ENCODE measurements at places on chromosomes 11 and 22.

- no peak for DNase-seq
- H3K36me3 ChIP-seq: no peaks in the 10 kb centered on the region
- H3K4me1 ChIP-seq: peaks cover 7% of the 10 kb centered on the region
- no peak overlapping the region for H3K27ac ChIP-seq
- H3K4me3 ChIP-seq: no peak overlapping the region
- peaks cover 31% of the 10 kb centered on the region for H3K27me3 ChIP-seq
Measured at GRCh38 chr11:130162733-130163132, 3.2 kb downstream of the ST14 start.

- H3K4me3 ChIP-seq: no peak overlapping the region
- DNase-seq: no peak
- H3K36me3 ChIP-seq: no peaks in the 10 kb centered on the region
- H3K27me3 ChIP-seq: peaks cover 2% of the 10 kb centered on the region
- H3K27ac ChIP-seq: no peak overlapping the region
Measured at GRCh38 chr11:2549876-2550605, 105.2 kb downstream of the KCNQ1 start.

DNA sequence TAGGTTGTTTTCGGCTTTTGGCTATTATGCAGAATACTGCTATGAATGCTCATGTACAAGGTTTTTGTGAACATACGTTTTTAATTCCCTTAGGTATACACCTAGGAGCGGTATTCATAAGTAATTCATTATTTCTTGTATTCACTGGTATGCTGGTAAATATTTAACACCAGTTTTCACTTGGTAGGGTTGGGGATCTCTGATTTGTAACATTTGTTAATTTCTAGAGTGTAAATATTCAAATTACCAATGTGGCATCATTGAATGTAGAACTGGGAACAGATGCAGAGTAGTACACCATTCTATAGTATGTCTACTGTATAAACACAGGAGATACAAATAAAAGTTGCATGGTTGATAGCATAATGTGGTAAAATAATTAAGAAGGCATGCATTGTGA, 16.3 kb downstream of the GVQW3 start:
- no peaks in the 10 kb centered on the region for H3K4me1 ChIP-seq
- no peak overlapping the region for H3K27ac ChIP-seq
- no peaks in the 10 kb centered on the region for H3K36me3 ChIP-seq
- no peak overlapping the region for H3K4me3 ChIP-seq
- DNase-seq: no peak
- no peaks in the 10 kb centered on the region for H3K27me3 ChIP-seq

GRCh38 chr11:73240190-73240781, 22.2 kb downstream of the P2RY2 start:
- H3K4me3 ChIP-seq: no peak overlapping the region
- H3K27ac ChIP-seq: no peak overlapping the region
- DNase-seq: no peak

- DNase-seq: no peak
- no peaks in the 10 kb centered on the region for H3K27me3 ChIP-seq
- H3K27ac ChIP-seq: no peak overlapping the region
- no peaks in the 10 kb centered on the region for H3K4me1 ChIP-seq
- no peaks in the 10 kb centered on the region for H3K36me3 ChIP-seq
Measured at GRCh38 chr11:91174193-91174592, 951.3 kb upstream of the CHORDC1 start.

DNA sequence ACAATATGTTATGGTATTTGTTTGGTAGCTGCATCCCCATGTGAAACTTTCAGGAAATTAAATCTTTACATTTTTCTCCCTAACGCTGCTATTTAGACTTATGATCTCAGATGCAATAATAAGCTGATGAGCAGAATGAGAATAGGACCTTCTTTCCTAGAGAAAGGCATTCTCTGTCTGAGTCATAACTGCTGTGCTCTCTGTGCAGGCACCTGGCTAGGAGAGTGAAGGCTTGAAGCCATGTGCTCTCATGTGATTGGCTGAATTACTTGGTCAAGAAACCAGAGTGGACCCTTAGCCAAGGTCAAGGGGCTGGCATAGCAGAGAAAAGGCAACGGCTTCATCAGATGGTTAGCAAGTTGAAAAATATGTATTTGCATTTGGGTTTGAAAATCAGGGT, 185.0 kb downstream of the ADAMTS15 start:
- no peak overlapping the region for H3K4me3 ChIP-seq
- H3K27me3 ChIP-seq: no peaks in the 10 kb centered on the region
- no peak overlapping the region for H3K27ac ChIP-seq
- H3K36me3 ChIP-seq: no peaks in the 10 kb centered on the region

GRCh38 chr22:46386312-46386711, 50.8 kb downstream of the TRMU start:
- H3K4me1 ChIP-seq: peaks cover 14% of the 10 kb centered on the region
- no peaks in the 10 kb centered on the region for H3K27me3 ChIP-seq
- DNase-seq: peak; percentile 32
- H3K36me3 ChIP-seq: peaks cover 17% of the 10 kb centered on the region
- no peak overlapping the region for H3K4me3 ChIP-seq

GRCh38 chr11:46134540-46134939, 13.3 kb upstream of the PHF21A start:
- no peak overlapping the region for H3K27ac ChIP-seq
- H3K4me1 ChIP-seq: no peaks in the 10 kb centered on the region
- no peak for DNase-seq
- H3K4me3 ChIP-seq: no peak overlapping the region
- H3K27me3 ChIP-seq: no peaks in the 10 kb centered on the region

- H3K27ac ChIP-seq: peak overlapping the region; percentile 98
- DNase-seq: peak; percentile 58
- no peaks in the 10 kb centered on the region for H3K36me3 ChIP-seq
- peaks cover 42% of the 10 kb centered on the region for H3K4me1 ChIP-seq
Measured at GRCh38 chr22:37545703-37546436, 14.4 kb upstream of the CDC42EP1 start.

DNA sequence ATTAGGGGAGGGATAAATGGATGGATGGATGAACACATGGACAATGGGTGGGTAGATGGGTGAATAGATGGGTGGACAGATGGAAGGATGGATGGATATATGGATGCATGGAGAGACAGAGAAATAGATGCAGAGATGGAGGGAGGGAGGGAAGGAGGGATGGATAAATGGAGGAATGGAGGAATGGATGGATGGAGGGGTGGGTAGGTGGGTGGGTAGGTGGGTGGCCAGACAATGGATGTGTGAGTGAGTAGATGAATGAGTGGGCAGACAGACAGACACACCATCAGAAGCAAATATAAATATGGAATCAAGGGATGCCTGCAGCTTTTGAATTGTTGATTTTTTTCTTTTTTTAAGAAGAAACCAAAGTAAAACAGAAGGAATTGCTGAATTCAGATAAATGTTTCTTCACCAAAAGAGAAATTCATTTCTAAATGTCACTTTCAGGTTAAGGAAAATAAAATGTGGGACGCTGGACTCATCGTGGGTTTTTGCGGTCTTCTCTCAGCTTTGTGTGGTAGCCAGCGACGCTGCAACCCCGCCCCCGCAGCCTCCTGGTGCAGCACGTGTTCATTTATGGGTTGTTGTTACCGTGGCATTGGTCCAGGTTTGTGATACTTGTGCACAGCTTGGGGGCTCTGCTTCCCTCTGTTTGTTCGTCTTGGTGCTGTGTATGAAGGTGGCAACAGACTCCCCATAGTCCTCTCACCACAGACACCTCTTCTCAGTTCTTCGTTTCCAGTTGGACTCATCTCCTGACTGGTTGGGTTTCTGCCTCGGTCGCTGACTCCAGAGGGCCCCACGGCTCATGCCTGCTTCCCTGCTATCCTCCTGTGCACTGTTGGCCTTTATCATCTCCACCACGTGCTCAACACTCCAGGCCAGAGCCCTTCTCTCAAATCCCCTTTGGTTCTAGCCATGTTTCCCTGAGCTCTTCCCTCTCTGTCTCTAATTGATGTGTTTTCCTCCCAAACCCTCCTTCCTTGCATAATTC, 76.4 kb downstream of the CDKN1C start:
- H3K4me1 ChIP-seq: peaks cover 22% of the 10 kb centered on the region
- no peak overlapping the region for H3K27ac ChIP-seq
- H3K36me3 ChIP-seq: no peaks in the 10 kb centered on the region
- H3K27me3 ChIP-seq: no peaks in the 10 kb centered on the region
- DNase-seq: no peak

GRCh38 chr11:58513747-58514367, 6.0 kb upstream of the OR5B21 start:
- no peaks in the 10 kb centered on the region for H3K4me1 ChIP-seq
- no peaks in the 10 kb centered on the region for H3K27me3 ChIP-seq
- peak; percentile 63 for DNase-seq
- H3K36me3 ChIP-seq: no peaks in the 10 kb centered on the region
- no peak overlapping the region for H3K27ac ChIP-seq
- H3K4me3 ChIP-seq: no peak overlapping the region

DNA sequence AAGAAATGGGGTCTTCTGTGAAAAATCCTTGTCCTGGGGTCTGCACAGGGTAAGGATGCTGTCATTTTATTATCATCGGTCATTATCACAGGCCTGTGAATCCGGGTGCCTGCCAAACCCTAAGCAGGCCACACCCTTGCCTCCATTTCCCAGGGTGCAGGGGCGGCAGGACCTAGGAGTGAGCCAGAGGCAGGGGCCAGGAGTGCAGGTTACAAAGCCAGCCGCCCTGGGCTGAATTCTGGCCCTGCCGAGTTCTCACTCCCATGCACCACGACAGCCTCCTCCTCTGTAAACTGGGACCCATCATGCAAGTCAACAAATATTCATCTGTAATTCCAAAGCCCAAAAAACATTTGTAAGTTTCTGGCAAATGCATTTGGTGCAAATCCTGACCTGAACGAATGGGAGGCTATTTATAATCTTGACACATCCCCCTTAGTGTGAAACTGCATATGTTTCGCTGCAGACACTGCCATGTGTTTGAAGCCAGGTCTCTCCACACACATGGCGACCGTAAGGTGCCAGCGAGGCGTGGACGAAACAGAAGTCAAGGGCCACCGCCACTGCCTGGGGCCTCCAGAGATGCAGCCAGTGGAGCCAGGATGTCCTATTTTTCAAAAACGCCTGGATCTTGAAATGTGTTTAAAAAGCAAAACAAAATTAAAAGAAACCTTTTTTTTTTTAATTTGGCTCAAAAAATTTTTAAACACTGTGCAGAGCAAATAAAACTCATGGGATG, 6.7 kb downstream of the CD5 start:
- no peak for DNase-seq
- no peaks in the 10 kb centered on the region for H3K4me1 ChIP-seq
- H3K4me3 ChIP-seq: no peak overlapping the region
- H3K27me3 ChIP-seq: no peaks in the 10 kb centered on the region
- no peak overlapping the region for H3K27ac ChIP-seq

- no peaks in the 10 kb centered on the region for H3K4me1 ChIP-seq
- H3K4me3 ChIP-seq: no peak overlapping the region
- DNase-seq: no peak
- no peak overlapping the region for H3K27ac ChIP-seq
- H3K27me3 ChIP-seq: no peaks in the 10 kb centered on the region
Measured at GRCh38 chr11:77266766-77267165, 34.7 kb downstream of the GDPD4 start.

DNA sequence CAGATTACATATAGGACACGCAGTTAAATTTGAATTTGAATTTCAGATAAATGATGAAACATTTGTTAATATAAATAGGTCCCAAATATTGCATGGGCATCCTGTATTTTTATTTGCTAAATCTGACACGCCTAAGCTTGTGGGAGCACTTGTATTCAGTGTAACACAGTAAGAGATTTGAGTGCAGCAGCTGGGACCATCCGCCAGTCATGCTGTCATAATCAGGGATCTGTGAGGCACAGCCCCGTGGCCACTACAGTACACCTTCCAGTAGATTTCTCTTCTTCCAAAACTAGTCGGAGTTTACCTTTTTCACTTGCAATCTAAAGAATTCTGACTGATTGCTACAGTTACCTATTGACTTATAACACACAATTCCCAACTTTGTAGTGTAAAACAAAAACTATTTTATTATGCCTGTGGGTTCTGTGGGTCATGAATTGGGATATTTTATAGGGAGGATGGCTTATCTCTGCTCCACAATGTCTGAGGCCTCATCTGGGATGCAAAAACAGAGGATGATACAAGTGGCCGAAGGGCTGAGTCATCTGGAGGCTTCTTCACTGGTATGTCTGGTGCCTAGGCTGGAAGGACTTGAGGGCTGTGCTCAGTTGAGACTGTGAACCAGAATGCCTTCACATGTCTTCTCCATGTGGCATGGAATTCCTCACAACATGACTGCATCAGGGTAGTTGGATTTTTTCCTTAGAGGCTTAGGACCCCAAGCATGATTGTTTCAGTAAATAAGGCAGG, 74.1 kb downstream of the PRSS23 start:
- no peaks in the 10 kb centered on the region for H3K27me3 ChIP-seq
- no peak overlapping the region for H3K27ac ChIP-seq
- H3K4me1 ChIP-seq: no peaks in the 10 kb centered on the region
- no peaks in the 10 kb centered on the region for H3K36me3 ChIP-seq
- H3K4me3 ChIP-seq: no peak overlapping the region

- peaks cover 14% of the 10 kb centered on the region for H3K4me1 ChIP-seq
- H3K27ac ChIP-seq: no peak overlapping the region
- no peaks in the 10 kb centered on the region for H3K27me3 ChIP-seq
- H3K4me3 ChIP-seq: no peak overlapping the region
- no peak for DNase-seq
Measured at GRCh38 chr22:20137671-20138416, 6.2 kb downstream of the ZDHHC8 start.

DNA sequence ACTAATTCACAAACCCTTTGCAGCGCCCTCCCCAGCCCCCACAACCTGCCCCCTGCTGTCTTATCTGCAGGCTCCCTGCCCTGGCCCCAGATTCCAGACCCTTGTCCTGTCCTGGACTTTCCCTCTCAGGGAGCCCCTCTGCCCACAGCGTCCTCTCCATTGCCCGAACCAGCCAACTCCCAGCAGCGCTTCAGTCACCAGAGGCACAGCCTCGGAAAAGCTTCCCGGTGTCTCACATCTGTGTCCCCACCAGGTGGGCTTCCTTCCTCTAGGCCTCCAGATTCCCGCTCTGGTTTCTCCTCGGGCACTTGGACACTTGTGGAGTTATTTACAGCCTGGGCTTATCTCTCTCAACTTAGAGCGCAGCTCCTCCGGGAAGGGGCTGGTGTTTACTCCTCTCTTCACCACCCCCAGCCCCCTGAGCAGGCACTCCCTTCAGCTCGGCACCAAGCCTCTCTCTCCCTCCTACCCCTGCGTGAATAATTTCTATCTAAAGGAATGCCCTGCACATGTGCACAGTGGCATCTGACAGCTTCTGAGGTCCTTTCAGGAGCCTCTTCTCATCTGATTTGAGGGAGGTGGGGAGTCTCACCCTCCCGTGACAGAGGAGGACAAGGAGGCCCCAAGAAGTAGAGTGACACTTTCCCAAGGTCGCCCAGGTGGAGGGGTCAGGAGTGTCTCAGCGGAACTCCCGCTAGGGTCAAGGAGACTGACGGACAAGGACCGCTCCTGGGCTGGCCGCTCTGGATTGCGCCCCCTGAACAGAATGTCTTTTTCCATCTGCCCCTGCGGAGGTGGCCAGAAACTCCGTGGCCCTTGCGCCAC, 838 bp downstream of the WNT11 start:
- H3K27ac ChIP-seq: no peak overlapping the region
- peak overlapping the region; percentile 3 for H3K4me3 ChIP-seq
- H3K4me1 ChIP-seq: peaks cover 18% of the 10 kb centered on the region
- peaks cover 34% of the 10 kb centered on the region for H3K27me3 ChIP-seq

Measured in trophoblast cell (in vitro differentiated cells and primary cell).